ENCODE measurements at places on chromosomes 5 and 9.

DNA sequence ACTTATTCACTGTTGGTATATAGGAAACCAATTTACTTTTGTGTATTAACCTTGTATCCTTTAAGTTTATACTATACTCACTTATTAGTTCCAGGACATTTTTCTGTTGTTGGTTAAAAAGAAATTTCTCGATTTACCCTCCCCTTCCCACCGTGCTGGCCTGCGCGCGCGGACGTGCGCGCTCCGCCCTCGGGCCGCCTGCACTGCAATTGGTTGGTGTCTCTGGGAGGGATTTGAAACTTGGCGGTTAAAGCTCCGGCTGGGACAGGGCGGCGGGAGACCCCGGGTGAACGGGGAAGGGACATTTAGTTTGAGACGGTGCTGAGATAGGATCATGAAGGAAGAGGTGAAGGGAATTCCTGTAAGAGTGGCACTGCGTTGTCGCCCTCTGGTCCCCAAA, at the start of gene KIF4B:
Gene KIF4B (plus strand): TSS at position 230 of the 400 bp plus-strand sequence. CDS start 105 bp downstream, at position 335.
- no peak for DNase-seq

GRCh38 chr5:136191304-136192014, 1.5 kb downstream of the SMIM32 start:
- DNase-seq = no peak

DNA sequence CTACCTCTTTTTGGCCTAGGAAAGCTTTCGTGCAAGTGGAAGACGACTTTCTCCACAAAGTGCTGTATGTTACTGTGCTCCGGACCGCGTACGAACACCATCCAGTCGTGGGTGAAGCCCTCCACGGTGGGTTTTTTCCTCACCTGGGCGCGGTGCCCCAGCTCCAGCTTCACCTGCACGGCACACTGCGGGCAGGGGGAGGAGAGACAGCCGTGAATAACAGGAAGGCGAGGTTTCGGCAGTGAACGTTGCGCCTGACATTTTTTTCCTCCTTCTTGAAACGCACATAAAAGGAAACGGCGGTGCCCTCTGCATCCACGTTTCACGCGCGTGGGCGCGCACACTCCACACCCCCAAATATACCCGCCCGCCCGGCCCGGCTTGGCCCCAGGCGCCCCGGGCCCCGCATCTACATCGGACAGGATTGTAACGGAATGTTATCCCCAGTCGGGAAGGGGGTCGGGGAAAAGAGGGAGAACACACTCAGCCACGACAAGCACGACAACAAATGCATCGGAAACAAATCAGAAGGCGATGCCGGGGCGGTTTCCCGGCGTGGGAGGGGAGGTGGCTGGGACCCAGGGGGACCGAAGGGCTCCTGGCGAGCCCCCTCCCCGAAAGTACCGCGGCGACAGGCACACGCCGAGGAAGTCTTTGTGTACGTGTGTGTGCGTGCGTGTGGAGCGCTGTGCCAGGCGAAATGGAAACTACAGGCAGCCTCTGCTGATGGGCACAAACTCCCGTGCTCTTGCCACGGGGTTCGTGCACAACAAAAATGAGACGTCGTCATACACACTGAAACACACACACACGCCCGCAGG, 1.4 kb downstream of the MLLT3 start:
- DNase-seq = no peak

DNA sequence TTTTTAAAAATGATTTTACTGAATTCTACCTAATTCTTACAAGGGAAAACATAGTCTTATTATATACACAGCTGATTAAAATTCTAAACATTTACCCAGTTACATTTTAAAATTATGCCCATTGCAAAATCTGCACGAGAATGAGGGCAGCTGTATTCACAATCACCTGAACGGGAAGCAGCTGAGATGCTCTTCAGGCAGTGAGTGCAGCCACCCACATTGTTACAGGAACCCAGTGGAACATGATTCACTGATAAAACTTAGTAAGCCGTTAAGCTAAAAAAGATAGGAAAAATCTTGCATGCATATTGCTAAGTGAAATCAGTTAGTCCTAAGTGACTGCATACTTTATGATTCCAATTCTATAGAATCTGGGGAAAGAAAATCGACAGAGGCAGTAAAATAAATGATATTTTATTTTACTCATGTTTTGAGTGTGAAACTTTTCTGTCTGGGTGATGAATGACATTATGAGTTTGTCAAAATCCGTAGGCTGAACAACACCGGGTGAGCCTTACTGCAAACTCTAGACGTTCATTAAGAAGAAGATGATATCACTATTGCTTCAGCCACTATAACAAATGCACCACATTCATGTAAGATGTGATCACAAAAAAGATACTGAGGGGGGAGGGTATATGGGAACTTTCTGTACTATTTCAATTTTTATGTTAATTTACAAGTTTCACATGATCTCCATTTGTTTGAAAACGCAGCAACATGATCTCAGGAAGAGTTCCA, 39.1 kb upstream of the FLT4 start:
- no peak for DNase-seq

GRCh38 chr9:72557549-72557948, 36.1 kb downstream of the TMC1 start:
- peak; percentile 27 for DNase-seq

GRCh38 chr9:34375901-34376595, 650 bp downstream of the MYORG start:
- peak; percentile 28 for DNase-seq

GRCh38 chr9:34665067-34665380, 2.6 kb upstream of the CCL27 start:
- DNase-seq = no peak

DNA sequence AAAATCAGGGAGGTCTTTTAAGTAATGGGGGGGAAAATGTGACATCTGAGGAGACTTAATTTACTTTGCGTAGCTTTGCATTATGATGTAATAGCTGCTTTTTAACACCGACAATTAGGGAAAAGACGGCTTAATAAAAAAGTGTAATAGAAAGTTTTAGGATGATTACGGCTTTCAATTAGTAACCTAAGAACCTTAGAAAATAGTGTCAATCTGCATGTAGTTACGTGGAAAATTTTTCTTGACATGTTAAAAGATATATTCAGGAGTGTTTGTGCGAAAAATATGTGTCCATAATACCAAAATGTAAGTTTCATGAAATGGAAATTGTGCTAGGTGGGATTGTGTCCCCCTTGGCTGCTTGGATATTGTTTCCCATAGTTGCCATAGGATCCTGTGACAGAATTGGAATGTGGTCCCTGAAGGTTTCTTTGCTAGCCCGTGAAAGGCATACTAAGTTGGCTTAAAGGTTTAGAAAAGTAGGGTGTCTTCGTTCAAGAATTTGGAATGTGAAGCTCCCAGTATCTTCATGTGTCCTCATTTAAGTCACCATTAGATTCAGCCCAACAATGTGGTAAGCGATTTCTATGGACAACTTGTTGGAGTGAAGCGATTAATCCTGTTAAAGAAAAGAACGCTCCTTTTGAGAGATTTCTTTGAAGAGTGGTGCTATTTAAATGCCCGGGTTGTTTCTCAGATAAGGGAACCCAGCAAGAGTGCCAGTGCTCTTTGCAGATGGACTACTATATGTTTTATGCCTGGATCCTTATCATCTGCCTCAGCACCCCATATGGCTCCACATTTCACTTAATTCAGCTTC, 2.0 kb downstream of the RGMB start:
- no peak for DNase-seq

GRCh38 chr5:57432876-57433275, 49.7 kb downstream of the ACTBL2 start:
- no peak for DNase-seq

- DNase-seq = no peak
Measured at GRCh38 chr9:121573717-121574485, 74.3 kb upstream of the GGTA1 start.

DNA sequence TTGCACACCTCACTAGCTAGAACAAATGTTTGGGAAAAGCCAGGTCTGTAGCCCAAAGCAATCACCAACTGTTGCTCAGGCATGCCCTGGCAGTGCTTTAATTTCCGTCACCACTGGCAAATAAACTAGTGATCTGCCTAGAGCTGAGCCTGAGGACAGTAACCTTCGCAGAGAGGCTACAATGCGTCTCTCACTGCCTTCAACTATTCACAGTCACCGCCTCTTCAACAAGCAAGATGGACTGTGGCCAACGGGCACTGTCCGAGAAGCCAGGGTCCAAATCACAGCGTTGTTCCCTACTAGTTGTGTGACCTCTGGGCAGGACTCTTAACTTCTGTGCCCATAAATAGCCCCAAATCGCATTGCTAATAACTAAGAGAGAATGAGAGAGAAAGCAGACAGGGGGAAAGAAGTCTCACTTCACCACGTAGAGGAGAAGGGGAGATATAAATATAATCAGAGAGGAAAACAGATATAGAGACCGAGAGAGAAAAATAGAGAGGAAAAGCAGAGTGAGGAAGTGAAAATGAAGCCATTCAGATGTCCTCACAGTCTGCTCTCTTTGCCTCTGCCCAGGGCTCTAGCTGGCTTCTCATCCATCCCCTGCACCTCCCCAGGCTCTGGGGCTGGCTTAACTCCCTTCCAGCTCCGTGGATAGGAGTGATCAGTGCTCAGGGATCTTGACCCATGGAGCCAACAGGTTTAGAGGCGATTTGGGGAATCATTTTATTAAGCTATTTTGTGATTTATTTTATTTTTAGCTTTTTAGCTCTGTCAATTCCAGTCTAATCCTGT, 157.9 kb downstream of the ZDHHC21 start:
- no peak for DNase-seq

GRCh38 chr5:179914032-179914755, 6.5 kb upstream of the TBC1D9B start:
- no peak for DNase-seq

DNA sequence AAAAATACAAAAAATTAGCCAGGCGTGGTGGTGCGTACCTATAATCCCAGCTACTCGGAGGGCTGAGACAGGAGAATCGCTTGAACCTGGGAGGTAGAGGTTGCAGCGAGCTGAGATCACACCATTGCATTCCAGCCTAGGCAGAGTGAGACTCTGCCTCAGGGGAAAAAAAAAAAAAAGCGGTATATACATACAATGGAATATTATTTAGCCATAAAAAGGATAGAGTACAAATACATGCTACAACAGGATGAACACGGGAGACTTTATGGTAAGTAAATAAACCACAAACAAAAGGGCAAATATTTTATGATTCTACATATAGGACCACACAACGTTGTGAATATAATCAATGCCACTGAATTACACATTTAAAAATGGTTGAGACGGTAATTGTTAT, 5.2 kb downstream of the UBTD2 start:
- no peak for DNase-seq

DNA sequence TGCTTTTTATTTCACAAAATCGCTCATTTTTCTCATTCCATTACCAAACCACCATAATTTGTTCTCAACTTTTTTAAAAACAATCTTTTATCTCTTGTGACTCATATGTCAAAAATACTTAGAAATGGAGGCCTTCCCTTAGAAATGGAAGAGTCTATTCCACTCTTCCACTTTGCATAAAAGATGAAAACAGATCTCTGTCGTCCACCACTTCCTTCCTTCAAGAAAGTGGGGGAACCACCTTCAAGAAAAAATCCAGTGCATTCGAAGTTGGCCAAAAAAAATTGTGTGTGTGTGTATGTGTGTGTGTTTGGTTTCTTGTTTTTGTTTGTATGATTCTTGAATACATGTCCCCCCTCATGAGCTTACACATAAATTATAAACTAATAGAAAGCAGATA, 628.8 kb upstream of the DMAC1 start:
- no peak for DNase-seq

- DNase-seq = no peak
Measured at GRCh38 chr9:83186155-83186737, 123.3 kb upstream of the RASEF start.

- no peak for DNase-seq
Measured at GRCh38 chr9:2385746-2386145, 235.8 kb upstream of the VLDLR start.

DNA sequence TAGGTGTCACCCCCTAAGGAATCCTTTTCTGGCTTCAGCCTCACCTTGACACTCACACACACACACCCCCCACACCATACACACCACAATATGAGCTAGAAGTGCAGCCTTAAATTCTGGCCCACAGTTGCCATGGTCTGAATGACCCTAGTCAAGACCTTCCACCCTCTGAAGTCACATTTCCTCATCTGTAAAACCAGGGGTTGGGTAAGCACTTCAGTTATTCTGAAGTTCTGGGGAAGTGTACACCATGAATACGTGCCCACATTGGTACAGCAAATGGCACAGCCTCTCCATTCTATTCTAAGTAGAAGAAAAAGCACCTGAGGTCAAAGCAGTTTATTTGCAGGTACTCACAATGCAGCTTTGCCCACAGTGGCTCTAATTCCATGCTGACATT, 372.8 kb upstream of the KLF4 start:
- no peak for DNase-seq

DNA sequence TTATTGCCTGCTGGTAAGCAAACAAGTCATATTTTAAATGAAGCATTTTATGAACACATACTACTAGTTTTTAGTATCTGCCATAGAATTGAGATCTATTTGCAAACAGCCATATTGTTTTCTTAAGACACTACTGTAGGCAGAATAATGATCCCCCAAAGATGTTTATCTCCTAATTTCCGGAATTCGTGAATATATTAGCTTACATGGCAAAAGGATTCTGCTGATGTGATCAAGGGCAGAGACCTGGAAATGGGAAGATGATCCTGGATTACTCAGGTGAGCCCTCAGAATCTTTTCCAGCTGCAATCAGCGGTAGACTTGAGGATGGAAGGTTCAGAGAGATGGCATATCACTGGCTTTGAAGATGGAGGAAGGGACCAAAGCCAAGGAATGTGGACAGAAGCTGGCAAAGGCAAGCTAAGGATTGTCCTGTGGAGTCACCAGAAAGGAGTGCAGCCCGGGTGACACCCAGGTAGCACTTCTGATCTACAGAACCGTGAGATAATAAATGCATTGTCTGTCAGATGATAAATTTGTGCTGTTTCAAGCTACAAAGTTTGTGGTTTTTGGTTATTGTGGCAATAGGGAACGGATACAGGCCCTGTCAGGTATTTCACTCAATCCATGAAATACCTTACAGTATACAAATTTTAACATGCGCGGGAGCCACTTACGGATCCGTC, 1.0 kb upstream of the ERCC6L2 start:
- DNase-seq = no peak

DNA sequence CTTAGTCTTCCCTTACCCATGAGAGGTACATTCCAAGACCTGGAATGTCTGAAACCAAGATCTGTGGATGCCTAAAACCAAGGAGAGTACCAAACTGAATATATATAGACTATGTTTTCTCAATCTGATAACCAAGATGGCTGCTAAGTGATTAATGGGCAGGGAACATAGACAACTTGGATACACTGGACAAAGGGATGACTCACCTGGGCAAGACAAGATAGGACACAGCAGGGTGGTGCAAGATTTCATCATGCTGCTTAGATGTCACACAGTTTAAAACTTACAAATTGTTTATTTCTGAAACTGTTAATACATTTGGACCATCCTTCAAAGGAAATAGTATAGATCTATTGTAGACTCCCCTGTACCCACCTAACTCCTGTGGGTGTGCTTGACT, 130.9 kb downstream of the HTR1A start:
- no peak for DNase-seq

GRCh38 chr9:70679845-70680244, 265.4 kb upstream of the KLF9 start:
- no peak for DNase-seq

DNA sequence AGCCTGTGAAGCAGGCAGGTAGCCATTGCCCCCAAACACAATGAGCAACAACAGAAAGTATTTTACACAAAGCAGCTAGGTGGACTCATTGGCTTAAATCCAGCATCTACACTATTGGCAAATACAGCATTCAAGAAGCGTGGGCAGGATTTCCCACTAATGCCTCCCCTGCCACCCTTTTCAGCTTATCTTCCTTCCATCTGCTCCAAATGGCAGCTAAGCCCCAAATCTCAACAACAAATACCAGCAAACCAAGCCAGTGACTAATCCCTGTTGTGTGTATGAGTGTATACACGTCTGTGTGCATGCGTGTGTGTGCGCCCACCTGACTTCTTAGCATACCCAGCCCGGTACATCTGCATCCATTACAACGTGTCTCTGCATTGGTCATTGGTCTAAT, 151.2 kb upstream of the WWC1 start:
- DNase-seq = no peak
